ENCODE measurements at places on chromosomes 6 and 20. TPM values are rescaled to one million over a fixed set of nuclear protein-coding genes. Genes with fewer than 3 reads are reported as not detected.

Gene TSHZ2
- total RNA-seq: 15.3 TPM

Gene LY86
- total RNA-seq: not detected

Gene C20orf202
- total RNA-seq: not detected

Gene KIFC1
- total RNA-seq: 0.35 TPM

Gene TAGAP
- total RNA-seq: not detected

Gene CFB
- total RNA-seq: 15.0 TPM

All from smooth muscle cell of the coronary artery (primary cell).